ENCODE measurements at places on chromosomes 12 and 14.
A peak's percentile ranks its signal among the peaks of the same experiment; 100 is the strongest.

- peak; percentile 96 for DNase-seq
Measured at GRCh38 chr14:102951034-102951433, 28.6 kb downstream of the AMN start.

DNA sequence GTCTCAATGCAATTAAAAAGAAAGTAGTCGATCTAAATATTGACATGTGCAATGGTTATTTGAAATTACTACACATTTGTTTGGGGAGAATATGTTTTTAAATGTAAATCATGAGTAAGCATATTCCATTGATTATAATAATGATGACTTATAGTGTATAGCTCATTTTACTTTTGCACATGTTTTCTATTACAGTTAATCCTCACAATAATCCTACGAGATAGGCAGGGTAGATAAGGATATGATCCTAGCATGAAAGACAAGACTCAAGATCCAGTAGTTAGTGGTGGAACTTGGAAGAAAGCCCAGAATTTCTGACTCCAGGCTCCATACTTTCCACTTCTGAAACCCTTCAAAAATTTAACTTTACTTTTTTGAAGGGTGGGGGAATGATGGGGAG is 94.0 kb downstream of the NAV3 start:
- no peak for DNase-seq

GRCh38 chr14:58788655-58789503 is 151.1 kb downstream of the DACT1 start:
- DNase-seq: peak; percentile 68

DNA sequence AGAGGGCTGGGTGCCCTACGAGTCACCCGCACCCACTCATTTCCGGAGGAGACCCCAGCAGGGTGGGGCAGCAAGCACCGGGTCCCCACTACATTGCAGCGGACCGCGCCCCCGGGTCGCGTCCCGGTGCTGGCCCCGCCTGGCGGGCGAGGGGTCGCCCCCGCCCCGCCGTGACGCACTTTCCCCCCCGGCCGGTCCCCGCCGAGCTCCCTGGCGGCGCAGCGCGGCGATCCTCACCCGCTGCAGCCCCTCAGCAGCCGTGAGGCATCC is 106.1 kb downstream of the PRICKLE1 start:
- no peak for DNase-seq

- no peak for DNase-seq
Measured at GRCh38 chr12:44511289-44511688, 364.8 kb downstream of the NELL2 start.

DNA sequence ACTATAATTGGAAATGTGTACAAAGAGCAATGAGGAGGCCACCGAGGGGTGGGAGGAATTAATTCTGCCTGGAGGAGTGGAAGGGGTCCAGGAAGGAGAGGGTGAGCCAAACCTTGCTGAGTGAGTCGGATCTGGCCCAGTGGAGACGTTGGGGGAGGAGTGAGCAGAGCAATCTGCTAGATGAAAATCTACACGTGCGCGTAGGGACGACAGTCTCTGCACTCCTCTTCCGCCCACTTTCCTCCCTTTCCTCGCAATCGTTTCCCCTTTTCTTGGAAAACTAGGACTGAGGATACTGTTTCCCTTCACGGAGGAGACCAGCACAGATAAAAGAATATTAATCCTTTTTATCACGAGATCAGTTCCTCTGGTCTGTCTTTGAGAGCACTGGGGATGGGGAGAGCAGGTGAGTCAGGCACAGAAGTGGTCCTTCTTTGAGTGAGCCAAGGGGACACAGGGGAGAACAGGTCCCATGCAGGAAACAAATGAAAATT is 2.9 kb upstream of the NAB2 start:
- DNase-seq: no peak

- DNase-seq: no peak
Measured at GRCh38 chr14:96710060-96710666, 87.0 kb upstream of the VRK1 start.

- no peak for DNase-seq
Measured at GRCh38 chr12:19239616-19240234, 110.2 kb downstream of the PLEKHA5 start.

DNA sequence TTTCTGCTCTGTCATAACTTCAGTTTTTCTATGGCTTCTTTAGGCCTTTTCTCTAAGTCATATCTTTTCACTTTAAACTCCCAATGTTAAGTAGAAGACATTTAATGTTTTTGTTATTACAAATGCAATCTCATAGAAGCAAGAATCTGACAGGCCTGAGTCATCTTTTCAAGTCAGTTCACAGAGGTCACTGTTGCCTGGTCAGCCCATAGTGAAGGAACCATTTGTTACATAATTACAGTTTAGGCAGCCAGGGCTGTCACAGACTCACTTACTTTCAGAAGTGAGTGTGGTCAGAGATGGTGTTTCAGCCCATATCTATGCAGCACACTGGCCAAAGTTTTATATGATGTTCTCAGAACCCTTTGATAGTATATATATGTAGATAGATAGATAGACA is 46.5 kb downstream of the CCER1 start:
- no peak for DNase-seq

- DNase-seq: no peak
Measured at GRCh38 chr14:104147346-104148125, 9.1 kb downstream of the KIF26A start.

GRCh38 chr12:88932457-88932856 is 352.2 kb upstream of the KITLG start:
- DNase-seq: no peak

DNA sequence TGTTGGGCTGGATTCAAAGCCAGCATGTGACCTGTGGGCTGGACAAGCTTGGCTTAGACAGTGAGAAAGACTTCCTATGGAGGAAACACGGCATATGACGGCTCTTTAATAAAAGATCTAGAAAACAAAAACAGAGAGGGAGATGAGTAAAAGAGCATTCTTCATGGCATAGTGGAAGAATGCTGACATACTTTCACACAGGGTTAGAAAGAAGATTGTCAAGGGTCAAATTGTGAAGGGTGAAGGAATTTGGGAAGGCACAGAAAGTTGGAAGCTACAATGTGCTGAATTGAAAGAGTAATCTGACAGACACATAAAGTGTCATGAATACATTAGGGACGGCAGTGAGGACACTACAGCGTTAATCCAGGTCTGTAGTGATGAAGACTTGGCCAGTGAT is 63.4 kb downstream of the GALNT4 start:
- no peak for DNase-seq

All from globus pallidus (tissue), 1 donor.